ENCODE measurements at places on chromosomes 4 and X. TPM values are rescaled to one million over a fixed set of nuclear protein-coding genes. Genes with fewer than 3 reads are reported as not detected.

The RRH gene
- not detected for total RNA-seq

The NEUROG2 gene
- not detected for total RNA-seq

The POU3F4 gene
- total RNA-seq = not detected

The AADAT gene
- 5.6 TPM for total RNA-seq

The ARHGAP36 gene
- total RNA-seq = not detected

The CT45A8 gene
- not detected for total RNA-seq

- DNase-seq = no peak
Observed at GRCh38 chrX:43002526-43003203, 224.7 kb upstream of the PPP1R2C start.

DNA sequence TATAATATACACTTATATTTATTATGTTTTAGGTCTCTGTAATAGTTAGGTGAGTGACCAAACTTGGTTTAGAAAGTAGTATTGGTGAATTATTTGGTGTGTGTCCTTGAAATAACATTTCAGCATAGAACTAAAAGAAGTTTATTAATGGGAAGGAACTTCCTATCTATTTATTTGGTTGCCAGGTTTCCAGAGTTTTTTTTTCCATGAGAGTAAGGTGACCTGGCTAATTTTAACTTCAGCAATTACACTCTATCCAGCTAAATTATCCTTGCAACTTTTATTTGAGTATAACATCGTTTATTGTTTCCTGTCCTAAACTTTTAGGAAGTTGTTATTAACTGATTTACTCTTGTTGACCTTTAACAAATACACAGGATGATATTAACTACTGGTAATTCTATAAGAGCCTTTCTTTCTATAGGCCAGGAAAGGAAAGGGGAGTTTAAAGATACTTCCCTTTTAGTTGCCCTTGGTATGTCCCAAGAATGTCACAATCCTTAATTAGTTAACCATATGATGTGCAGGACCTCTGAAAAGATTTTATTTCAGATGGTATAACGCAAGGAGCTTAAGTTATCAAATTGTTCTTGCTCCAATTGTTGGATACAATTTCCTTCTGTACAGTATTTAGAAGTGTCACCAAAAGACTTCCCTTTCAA is 18.9 kb downstream of the PRDM8 start:
- no peak for DNase-seq

DNA sequence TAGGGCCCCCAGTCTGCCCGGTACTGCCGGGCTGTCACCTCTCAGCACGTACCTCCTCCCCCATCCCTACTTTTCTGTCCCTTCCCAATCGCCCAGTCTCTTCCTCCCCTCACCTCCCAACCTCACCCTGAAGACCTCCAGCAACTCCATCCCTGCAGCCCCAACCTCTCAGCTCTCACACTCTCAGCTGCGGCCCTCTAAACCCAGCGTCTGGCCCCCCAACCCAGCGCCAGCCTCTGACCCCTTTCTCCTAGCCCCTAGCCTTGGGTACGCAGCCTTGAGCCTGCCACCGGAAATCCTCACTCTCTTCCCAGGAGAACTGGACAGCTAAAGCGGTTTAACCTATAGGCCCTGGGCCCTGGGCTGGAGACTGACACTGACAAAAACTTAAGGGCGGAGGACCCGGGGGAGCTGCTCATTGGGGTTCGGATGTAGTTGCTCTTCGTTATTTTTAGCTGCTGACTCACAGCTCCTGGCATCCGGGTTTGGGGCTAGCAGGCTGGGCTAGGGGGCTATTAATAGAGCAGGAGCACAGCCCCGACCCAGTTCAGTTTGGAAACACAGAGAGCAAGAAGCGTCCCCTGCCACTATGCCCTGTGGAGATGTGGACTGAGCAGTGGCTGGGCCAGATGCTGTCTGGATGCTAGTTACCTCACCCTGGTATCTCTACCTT is 9.6 kb upstream of the DLG3 start:
- DNase-seq = peak; percentile 61

DNA sequence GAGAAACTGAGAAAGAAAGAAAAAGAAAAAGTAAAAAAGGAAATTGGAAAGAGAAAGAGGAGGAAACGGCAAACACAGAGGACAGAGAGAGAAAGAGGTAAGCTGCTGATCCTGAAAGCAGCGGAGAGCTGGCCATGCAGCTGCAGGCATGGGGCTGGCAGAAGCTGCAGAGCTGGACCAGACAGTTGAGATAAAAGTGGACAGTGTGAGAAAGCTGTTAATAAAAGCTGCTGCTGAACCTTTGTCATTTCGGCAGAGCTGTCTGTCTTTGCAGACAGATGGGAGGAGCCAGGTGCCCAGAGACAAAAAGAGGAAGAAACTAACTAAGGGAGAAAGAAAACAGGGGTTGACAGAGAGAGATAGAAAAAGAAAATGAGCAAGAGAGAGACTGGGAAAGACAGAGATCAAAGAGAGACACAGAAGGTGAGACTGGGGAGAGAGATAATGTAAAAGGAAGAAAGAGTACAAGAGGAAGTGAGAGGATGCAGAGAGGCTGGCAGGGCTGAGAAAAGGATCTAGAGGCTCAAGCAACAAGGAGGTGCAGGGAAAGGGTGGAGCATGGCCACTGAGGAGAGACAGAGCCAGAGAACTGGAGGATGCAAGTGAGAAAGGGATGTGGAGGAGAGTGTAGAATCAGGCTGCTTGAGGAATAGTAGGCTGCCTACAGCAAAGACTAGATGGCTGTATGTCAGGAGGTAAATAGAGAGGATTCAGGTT is 376.8 kb upstream of the FGF16 start:
- no peak for DNase-seq
